Thyroid gland (tissue), 4 donors: ENCODE measurements at places on chromosomes 4 and X. TPM values are rescaled to one million over a fixed set of nuclear protein-coding genes. Genes with fewer than 3 reads are reported as not detected.
A peak's percentile ranks its signal among the peaks of the same experiment; 100 is the strongest.

GRCh38 chr4:8748236-8748575, 123.4 kb downstream of the HMX1 start:
- H3K27ac ChIP-seq = no peak overlapping the region
- H3K4me3 ChIP-seq = no peak overlapping the region

DNA sequence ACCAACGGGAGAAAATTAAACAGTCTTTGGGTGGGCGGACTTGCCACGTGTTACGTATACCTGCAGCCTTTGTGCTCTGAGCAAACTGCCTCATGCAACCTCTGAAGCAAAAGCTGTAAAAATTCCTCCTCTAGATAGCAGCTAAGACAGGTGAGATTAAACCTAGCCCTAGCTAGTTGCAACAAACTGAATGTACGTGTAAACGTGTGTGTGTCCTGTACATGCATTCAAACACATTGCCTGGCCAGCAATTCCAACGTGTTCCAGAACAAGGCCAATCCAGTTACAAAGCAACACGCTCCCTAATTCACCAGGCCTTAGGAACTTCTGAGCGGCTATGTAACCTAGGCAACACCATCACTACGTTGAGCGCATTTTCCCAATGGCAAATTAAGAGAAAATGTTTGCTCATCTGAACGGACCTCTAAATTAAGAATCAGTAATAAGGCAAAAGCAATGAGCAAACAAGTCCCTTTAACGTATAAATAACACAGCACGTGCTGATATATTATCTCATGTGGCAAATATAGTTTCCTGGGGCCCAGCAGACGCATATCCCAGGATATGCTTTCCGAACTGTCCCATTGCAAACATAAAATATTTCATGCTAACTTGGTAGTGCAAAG, 792 bp downstream of the PPID start:
- DNase-seq = no peak
- H3K4me3 ChIP-seq = peak overlapping the region; percentile 64

GRCh38 chr4:94525993-94526728, 74.4 kb downstream of the PDLIM5 start:
- H3K4me3 ChIP-seq = no peak overlapping the region
- peaks cover 29% of the 10 kb centered on the region for H3K4me1 ChIP-seq
- no peaks in the 10 kb centered on the region for H3K27me3 ChIP-seq
- H3K27ac ChIP-seq = peak overlapping the region; percentile 72
- DNase-seq = no peak

The AMBN gene
- not detected for total RNA-seq

The FTHL17 gene
- total RNA-seq = not detected
